Posterior vena cava (tissue), 2 donors: ENCODE measurements at places on chromosomes 13 and 19.
A peak's percentile ranks its signal among the peaks of the same experiment; 100 is the strongest.

DNA sequence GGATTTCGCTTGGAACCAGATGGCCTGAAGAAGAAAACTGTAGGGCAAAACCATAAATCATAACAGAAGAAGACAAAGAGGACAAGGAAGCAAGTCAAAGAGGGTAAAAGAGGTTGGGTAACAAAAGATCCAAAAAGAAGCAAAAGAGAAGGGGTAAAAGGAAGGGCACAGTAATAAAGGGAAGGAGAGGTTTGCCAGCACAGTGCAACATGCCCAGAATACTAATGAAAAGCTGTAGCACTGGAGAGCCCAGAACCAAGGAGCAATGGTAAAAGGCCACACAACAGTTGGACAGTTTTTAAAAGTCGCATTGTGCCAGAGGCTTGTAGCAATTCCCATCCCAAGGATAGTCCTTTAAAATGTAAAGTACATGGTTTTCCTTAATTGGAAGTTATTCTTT, 506.6 kb downstream of the PCDH9 start:
- no peak for DNase-seq

DNA sequence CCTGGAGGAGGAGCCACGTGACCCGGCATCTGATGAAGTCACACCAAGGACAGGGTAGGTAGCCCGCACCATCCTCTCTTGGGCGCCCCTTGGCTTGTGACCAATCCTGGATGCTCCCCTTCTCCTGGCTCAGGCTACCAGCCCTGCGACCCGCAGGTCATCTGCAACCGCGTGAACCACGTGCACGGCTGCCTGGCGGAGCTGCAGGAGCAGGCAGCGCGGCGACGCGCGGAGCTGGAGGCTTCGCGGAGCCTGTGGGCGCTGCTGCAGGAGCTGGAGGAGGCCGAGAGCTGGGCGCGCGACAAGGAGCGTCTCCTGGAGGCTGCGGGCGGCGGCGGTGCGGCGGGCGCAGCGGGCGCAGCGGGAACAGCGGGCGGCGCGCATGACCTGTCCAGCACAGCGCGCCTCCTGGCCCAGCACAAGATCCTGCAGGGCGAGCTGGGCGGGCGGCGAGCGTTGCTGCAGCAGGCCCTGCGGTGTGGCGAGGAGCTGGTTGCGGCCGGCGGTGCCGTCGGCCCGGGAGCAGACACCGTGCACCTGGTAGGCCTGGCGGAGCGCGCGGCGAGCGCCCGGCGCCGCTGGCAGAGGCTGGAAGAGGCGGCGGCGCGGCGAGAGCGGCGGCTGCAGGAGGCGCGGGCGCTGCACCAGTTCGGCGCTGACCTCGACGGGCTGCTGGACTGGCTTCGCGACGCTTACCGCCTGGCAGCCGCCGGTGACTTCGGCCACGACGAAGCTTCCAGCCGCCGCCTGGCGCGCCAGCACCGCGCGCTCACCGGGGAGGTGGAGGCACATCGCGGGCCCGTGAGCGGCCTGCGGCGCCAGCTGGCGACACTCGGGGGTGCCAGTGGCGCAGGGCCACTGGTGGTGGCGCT, 45.9 kb downstream of the SPTBN4 start:
- DNase-seq = no peak

- no peak for DNase-seq
Measured at GRCh38 chr13:25295701-25296100, 5.7 kb upstream of the NUP58 start.

DNA sequence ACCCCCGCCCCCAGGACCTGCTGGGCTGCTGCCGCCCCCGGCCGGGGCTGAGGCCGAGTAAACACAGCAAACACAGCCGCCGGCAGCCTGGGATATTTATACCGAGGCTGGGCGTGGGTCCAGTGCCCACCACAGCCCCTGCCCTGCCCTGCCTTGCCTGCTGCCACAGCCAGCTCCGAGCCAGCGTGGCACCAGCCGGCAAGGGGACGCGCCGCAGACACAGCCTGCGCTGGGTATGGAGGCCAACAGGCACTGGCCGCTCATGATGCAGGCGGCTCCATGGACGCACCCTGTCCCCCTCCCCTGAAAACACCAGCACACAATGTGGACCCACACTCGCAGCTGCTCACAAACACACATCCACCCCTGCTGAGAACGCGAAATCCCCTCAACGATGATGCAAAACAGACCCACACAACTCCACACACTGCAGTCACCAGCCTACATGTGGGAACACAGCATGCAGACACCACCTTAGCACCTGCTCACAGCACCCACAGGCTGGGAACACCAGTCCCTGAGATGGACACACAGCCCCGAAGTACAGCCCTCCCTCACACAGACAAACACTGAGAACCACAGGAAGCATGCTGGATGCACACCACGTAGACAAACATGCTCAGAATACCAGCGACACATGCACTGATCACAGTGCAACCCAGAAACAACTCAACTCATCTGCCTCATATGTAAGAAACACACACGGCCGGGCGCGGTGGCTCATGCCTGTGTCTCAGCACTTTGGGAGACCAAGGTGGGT, 16.2 kb downstream of the CCDC97 start:
- no peak for DNase-seq

DNA sequence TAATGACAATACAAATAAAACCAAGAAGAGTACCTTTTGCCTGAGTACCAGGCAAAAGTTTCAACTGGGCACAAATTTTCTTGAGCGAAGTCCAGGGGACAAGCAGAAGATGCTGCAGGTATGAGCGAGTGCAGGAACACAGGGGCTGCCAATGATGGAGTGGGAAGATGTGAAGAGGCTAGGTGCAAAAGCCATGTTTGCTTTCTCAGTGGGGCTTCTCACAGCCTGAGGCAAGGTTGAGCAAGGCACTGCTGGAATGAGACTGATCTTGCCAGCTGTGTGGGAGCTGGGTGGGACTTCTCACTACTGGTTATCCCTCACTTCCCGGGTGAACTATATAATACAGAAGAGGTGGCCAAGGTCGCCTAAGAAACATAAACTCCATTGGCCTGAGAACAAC, 1200.7 kb downstream of the SLITRK1 start:
- no peak for DNase-seq

DNA sequence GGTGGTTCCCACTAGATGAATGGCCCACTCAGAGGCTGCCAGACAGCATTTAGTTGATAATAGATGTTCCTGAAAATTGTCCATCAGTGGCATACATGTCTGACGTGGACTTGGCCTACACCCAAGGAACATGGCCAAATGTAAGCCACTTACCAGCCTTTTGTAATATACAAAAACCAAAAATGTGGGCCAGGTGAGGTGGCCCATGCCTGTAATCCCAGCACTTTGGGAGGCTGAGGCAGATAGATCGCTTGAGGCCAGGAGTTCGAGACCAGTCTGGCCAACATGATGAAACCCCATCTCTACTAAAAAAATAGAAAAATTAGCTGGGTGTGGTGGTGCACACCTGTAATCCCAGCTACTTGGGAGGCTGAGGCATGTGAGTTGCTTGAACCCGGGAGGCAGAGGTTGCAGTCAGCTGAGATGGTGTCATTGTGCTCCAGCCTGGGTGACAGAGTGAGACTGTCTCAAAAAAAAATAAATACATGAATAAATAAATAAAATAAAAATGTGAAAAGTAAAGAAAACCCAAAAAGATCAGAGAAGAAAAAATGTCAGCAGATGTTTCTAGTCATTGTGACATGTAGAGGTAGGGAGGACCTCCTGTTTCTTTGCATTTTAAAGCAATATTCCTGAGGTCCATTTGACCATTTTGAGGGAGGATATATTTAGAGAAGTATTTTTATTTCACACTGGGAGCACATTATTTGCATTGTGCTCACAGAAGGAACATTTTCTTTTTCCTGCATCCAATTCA, 7.1 kb upstream of the WTIP start:
- no peak for DNase-seq

GRCh38 chr13:37878496-37878895, 8.9 kb upstream of the TRPC4 start:
- DNase-seq = no peak

DNA sequence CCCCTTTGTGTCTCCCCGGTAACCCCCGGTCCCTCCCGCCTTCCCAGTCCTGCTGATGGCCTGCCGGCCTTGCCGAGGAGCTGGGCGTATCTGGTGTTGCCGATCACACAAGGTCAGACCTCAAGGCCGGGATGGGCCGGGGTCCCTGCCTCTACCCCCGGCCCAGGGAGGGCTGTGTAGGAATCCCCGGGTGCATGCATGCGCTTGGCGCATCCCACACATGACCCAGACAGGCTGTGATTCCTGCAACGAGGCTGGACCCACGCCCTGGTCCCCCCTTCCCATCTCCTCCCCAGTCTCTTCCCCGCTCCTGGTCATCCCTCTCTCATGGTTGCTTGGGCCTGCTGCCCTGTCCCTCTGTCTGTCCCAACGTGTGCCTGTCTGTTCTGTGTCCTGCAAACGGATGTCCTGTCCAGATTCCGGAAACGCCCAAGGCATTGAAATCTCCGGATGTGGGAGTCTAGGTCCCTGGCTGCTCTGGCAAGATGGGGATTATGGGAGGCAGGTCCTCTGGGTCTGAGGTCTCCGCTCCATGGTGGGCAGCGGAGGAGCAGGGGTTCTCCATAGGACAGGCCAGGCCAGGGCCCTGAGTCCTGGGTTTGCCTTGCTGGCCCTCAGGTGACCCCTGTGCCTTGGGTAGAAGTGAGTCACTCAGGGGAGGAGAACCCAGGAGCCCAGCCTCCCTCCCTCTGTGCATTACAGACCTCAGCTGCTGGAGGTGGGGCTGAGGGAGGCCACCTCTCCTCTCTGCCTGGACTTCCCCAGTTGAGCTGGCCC, 1.6 kb downstream of the PKN1 start:
- peak; percentile 92 for DNase-seq

GRCh38 chr13:107961849-107962608, 253.3 kb downstream of the LIG4 start:
- no peak for DNase-seq
